ENCODE measurements at places on chromosomes 7 and 10.

- no peak for DNase-seq
Observed at GRCh38 chr7:2032030-2032875, 200.5 kb downstream of the MAD1L1 start.

DNA sequence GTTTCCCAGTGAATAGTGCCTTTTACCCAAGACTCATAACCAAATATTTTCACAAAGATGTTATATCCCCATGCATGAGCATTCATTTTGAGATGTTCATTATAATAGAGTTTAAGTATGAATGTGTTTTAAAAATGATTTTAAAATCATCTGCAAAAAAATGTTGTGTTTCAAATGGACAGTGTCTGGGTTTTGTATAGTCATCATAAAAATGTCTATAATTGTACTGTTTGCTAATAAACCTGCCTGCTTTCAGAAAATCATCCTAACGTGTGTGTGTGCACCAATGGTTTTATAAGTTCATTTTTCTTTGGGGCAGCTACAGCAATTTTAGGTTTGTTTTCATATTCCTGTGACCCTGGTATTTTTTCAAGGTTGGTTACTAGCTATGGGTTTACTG lies 63.2 kb downstream of the INSYN2A start:
- DNase-seq: no peak

GRCh38 chr7:85215098-85215497 lies 28.2 kb upstream of the SEMA3D start:
- no peak for DNase-seq

DNA sequence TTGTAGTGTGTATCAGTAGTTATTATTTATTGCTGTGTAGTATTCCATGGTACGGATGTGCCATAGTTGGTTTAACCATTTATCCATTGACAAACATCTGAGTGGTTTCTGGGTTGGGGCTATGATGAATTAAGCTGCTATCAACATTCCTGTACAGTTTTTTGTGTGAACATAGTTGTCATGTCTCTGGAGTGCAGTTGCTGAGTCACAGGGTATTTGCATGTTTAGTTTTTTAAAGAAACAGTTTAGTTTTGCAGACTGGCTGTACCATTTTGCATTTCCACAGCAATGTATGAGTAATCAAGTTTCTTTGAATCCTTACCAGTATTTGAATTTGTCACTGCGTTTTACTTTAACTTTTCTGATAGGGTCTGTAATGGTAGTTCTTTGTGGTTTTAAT lies 516.7 kb upstream of the CELF2 start:
- no peak for DNase-seq

DNA sequence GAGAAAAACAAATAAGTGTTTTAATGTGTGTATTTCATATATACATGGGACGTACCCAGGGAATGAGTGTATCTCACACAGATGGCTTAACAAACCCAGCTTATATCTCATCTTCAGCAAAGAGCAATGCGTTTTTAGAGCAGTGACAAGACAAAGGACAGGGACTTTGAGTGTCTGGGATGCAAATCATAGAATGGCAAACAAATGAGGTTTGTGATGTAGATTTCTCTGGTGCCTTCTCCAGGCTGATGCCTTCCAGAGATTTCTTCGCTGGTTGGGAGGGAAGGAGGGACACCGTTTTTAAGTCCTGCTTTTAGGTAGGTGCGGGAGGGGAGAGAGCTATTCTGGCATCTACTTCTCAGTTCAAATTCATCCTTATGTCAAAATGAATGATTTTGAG lies 16.6 kb downstream of the LANCL2 start:
- DNase-seq: no peak

DNA sequence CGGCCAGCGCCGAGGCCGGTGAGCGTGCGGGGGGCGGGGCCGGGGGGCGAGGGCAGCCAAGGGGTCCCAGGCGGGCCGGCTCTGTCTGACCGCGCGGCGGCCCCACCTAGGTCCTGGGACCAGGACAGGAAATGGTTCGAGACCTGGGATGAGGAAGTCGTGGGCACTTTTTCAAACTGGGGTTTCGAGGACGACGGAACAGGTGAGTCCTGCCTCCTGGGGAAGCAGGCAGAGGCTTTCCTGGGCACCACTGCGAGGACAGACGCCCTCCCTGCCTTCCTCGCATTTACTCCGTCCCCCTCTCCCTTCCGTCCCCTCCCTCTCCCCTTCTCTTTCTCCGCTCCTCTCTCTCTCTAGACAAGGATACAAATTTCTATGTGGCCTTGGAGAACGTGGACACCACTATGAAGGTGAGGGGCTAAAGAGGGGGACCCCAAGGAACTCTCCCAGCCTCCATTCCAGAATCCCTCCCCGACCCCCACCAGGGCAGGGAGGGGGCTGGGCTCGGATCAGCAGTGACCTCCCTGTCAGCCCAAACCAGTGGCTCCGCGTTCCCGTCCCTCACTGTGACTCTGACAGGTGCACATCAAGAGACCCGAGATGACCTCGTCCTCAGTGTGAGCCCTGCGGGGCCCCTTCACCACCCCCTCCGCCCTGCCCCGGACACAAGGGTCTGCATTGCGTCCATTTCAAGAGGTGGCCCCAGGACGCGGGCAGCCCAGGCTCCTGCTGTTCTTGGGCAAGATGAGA lies 2.6 kb upstream of the MUC12 start:
- DNase-seq: no peak

DNA sequence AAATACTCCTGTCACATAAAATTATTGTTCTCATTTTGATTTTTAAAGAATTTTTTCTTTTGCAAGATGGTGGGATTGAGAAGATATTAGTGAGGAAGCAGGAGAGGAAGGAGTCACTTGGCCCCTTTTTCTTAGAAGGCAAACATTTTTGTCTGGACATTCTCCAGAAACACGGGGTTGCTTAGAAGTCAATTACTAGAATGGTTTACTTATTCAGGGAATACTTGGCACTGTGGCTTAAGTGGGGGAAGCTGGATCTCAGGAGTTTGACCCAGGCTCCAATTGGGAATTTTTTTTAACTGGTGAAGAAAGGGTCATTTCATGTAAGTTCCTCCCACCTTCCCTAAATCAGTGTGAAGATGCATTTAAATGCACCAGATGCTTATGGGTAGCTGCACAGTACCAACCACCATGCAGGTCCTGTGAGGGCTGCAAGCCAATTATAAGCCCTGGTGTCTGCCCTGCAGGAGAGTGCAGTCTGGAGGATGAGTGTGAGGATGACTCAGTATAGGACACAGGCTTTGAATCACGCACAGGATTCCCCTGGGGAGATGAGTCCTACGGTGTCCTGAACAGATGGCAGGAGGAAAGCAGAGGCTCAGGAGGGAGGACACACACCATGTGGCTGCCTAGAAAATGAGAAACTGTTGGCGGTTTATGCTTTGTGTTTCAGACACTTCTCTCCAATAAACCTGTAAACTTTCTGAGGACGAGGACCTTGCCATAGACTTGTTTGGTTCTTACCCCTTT lies 299.1 kb downstream of the PLXNA4 start:
- no peak for DNase-seq

- no peak for DNase-seq
Observed at GRCh38 chr10:75253281-75254220, 17.8 kb upstream of the COMTD1 start.

- DNase-seq: no peak
Observed at GRCh38 chr7:102468478-102469350, 3.9 kb downstream of the LRWD1 start.

DNA sequence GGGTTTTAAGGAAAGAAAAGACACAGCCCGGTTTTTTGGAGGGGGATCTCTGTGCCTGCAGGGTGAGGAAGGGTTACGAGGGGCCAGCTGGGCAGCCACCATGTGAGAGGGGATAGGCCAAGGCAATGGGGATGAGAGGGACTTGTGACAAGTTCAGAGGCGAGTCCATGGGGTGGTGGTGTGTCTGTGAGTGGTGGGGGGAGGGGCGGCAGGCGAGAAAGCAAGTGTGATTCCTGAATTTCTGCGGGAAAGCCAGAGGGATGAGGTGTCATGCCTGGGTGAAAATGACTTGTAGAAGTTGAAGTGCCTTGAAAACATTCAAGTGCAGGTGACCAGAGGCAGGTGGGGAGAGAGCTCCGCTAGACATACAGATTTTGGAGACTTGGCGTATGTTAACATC lies 61.0 kb upstream of the RNF32 start:
- no peak for DNase-seq

GRCh38 chr7:63789378-63790176 lies 209.1 kb upstream of the ZNF722 start:
- DNase-seq: no peak

- no peak for DNase-seq
Observed at GRCh38 chr7:34242391-34242790, 337.1 kb downstream of the BMPER start.

DNA sequence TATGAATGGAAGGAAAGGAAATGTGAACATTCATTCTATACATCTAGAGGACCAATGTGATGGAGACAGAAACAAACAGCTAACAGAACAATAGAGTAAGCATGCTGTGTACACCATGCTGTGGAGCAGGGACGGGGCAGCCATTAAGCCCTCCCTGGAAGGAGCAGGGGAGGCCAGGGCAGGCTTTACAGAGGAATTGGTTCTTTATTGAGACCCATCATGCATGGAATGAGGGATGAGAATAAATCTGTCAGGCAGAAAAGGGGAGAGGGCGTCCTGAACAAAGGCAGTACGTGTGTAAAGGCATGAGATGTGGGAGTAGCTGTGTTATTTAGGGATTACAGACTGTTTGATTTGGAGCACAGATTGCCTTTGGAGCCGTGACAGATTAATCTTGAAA lies 35.2 kb downstream of the STK17A start:
- DNase-seq: no peak

DNA sequence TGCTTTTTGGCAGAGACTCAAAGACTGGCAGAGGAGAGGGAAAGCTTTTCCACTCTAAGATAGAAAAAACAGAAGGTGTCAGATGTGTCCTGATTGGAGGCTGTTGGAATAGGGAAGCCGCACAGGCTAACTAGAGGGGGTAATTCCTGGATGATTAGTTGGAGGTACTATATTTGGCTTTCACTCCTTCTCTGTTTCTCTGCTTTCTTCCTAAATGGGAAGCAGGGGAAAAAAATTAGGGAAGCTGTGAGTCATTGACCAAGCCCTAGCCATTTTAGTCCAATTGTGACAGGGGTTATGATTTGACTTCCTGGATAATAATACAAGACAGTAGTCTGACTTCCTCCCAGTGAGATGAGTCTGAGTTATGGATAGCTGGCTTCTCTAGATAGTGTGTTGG lies 475.2 kb upstream of the CELF2 start:
- DNase-seq: no peak

- no peak for DNase-seq
Observed at GRCh38 chr7:106485031-106485551, 175.9 kb downstream of the CCDC71L start.

GRCh38 chr10:8921568-8921967 lies 867.1 kb downstream of the GATA3 start:
- DNase-seq: no peak

GRCh38 chr10:78991187-78991586 lies 77.6 kb upstream of the ZMIZ1 start:
- no peak for DNase-seq

GRCh38 chr10:61750943-61751471 lies 88.3 kb downstream of the CABCOCO1 start:
- peak; percentile 20 for DNase-seq

DNA sequence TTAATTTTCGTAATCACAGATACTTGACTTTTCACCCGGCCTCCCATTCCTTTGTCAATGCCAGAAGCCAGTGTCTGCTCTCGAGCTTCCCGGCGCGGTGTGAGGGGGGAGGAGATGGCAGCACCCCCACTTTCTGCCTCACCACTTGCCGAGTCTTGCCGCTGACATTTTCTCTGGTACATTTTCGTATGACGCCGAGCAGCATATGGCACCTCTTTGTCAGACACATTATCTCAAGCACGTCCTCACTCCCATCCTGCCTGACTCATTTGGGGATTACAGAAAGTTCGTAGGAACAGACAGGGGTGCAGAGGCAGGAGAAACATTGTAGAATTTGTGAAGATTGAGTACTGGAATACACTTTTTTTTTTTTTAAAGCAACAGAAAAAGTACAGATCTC lies 60.8 kb upstream of the SORCS3 start:
- DNase-seq: no peak

DNA sequence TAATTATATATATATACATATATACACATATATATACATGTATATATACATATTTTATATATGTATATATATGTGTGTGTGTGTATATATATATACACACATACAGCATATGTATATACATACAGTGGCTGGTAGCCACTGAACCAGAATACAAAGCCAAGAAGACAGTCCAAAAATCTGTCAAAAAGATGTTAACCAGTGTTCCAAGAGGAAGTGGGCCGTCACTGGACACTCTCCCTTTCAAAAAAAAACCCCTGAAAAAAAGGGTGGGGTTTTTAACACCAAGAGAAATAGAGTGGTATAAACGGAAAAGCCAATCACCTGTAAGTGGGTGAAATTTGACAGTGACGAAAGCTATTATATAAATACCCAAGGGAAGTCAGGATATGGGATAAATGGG lies 31.1 kb upstream of the C1GALT1 start:
- DNase-seq: no peak

- no peak for DNase-seq
Observed at GRCh38 chr7:158246272-158246959, 341.2 kb downstream of the PTPRN2 start.

DNA sequence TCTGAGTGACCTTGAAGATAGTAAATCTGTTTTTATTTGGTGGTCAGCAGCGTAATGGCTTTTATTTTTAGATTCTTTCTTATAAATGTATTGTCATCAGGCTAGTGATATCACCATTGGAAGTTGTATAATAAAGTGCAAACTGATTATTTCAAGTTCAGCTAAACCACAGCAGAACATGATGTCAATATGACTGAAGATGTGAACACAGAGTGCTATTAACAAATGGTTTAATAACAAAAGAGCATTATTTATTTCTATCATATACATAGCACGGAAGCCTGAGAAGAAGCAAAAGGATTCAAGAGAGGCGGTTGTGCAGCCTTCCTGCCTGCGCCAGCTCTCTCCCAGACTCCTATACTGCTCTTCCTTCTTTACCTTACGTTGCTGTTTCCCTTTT lies 142.7 kb downstream of the SDK1 start:
- DNase-seq: no peak

- DNase-seq: no peak
Observed at GRCh38 chr10:123135415-123136141, at the start of gene HMX3. Gene HMX3, plus strand, starts transcription at chr10:123135970. Its CDS starts 81 bp downstream, at chr10:123136051.

GRCh38 chr7:7565018-7565680 lies 1.5 kb upstream of the MIOS start:
- DNase-seq: no peak

All from T-helper 22 cell (primary cell).